ENCODE measurements at places on chromosomes 4 and X.

- DNase-seq = no peak
Measured at GRCh38 chr4:123250843-123251242, 145.8 kb upstream of the SPRY1 start.

DNA sequence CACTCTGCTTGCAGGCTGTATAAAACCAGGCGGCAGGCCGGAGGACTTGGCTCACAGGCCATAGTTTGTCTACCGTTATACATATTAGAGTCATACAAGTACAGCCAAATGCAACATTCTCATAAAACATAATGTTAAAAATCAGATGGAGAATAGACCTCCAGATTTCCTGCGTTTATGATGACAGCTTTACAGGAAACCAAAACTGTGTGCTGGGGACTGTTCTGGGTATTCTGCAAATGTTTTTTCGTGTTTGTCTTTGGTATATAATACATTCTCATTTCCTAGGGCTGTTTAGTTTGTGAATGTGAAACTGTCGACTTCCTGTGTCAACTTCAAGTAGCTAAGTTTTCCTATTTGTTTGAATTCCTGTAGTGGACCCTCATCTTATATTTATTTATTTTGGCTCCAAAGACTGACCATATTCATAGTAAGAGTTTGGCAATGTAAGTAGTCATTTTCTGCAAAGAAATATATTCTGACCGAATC, 79.5 kb upstream of the FAM9C start:
- peak; percentile 41 for DNase-seq

DNA sequence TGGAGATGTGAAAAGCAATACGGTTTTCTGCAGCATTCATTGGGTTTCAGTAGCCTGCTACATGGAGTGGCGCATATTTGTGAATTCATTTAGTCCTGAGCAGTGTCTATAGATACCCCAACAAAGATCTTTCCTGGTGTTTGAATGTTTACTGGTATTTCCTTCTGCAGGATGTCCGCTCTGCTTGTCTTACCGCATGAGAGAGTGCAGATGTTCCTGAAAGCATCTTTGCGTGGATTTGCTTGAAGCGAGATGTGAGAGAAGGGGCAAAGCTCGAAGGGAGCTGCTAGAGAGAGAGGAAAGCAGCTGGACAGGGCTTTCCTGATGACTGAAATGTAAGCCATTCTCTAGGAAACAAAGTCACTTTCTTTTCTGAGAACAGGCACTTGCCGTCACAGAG, 40.9 kb upstream of the GYPA start:
- DNase-seq = no peak

- no peak for DNase-seq
Measured at GRCh38 chr4:152310257-152310656, 225.6 kb downstream of the FBXW7 start.

DNA sequence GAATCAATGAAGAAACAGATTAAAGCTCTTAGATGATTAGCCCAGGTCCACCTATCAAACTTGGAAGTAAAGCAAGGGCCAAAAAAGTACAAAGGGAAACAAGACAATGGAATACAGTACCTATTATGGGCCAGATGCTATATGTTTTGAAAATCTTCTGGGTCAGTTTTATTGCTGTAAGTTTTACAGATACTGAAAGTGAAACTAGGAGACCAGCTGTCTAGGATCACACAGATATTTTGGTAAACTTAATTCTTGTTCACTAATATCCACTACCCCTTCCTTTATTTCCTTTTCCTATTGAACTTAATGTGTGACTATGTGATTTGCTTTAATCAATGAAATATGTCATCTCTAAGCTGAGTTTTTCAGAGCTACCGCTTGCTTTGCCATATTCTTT, 505.4 kb upstream of the PITX2 start:
- no peak for DNase-seq

DNA sequence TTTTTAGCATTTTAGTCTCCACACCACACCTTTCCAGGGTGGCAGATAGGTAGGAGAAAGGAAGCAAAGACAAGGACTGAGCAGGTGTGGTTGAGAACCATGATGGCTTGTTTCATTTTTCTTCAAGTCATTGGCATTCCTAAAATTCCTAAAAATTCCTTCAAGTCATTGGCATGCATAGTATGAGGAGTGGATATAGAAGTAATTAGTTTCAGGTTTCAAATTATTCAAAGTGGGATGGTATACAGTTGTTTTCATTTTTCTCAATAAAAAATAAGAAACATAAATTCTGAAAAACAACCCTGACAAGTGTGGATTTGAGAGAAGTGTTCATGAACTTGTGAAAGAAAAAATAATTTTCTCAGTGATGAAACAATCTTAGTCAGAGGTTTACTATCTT, 22.3 kb upstream of the HERC3 start:
- DNase-seq = no peak

DNA sequence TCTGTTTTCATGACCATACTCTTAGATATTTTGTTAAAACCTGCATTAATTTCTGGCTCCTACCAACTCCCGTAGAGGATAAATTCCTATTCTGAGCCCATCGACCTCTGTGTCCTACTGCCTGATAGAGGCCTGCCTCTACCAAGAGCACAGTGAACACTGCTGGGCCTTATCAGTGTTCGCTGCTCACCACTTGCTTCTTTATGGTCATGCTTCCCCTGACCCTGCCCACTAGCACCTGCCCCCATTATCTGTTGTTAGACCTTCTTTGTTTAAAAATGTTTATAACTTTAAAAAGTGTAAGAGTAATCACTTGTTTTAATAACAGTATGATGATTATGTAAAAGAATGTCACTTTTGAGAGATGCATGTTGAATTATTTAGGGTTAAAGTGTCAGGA, 6.1 kb downstream of the DAPP1 start:
- DNase-seq = no peak

DNA sequence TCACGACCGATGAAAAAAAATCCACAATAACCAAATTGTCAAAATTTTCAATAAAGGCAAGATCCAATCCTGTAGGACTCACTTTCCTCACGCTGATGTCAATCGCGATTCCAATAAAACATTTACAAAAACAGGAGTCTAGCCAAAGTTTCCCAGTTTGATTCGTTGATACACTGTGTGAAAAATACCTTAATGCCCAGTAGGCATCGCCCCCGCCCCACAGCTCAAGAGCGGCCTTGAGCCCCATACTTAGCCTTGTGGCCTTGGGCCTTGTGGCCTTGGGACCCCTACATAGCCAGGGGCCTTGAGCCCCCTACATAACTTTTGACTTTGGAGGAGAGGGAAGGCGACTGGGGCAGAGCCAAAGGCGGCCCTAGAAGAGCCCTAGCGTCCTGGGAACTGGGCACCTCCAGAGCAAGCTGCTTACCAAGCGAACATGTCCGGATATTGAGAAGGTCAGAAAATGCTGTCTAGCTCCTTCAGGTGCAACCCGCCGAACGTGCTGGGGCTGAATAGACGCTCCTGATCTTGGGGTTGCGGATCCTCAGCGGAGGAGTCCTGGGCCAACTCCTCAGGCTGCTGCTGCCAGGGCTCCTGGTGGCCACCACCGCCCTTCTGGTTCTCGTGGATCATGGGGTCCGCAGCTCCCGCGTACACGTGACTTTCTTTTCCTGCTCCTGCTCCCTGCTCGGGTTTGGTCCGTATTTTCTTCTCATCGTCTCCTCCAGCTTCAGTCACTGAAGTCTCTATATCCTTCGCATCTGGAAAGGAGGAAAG, 62.9 kb downstream of the RHOXF2B start:
- no peak for DNase-seq

DNA sequence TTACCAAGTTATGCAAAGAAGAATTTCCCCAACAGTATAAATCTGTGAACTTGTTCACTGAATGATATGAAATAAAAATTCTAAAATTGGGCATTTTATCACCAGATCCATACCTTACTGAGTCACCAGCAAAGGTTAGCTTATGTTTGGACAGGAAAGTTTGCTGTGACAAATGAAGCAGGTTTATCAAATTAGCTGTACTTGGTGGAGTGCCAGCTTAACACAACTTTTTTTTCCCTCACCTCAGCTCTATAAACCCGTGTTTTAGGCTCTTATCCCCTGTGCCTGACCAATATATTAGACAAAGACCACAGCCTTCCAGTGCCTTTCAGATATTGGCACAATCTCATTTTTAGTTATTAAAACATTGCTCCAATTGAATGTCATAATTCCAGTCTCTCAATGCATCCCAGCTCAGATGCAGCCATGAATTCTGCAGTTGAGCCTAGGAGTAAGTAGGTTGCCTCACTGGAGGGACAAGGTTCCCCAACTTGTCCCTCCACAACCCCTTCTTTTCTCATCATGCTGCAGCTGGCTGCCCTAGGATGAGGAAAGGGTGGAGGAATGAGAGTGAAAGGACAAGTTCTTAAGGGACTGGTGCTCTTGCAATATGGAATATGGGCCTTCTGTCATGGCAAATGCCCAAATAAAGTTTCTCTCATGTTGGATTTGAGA, 27.0 kb upstream of the PDGFC start:
- DNase-seq = no peak

- DNase-seq = no peak
Measured at GRCh38 chr4:87732033-87732765, 67.2 kb upstream of the IBSP start.

DNA sequence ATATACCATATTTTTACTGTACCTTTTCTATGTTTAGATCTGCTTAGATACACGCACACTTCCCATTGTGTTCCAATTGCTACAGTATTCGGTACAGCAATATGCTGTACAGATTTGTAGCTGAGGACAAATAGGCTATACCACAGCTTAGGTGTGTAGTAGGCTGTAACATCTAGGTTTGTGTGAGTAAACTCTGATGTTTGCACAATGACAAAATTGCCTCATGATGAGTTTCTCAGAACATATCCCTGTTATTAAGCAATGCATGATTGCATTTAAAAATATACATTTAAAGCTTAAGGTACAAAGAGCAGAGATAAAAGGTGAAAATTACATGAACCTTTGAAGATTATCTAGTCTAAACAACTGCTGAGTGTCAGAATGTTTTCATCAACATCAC, 181.7 kb downstream of the ADGRA3 start:
- DNase-seq = no peak

Measured in CD4-positive, alpha-beta T cell treated with Interleukin-2 at 100 ng/mL for 4 hours (primary cell).